T-helper 9 cell (primary cell): ENCODE measurements at places on chromosomes 1 and 21.

DNA sequence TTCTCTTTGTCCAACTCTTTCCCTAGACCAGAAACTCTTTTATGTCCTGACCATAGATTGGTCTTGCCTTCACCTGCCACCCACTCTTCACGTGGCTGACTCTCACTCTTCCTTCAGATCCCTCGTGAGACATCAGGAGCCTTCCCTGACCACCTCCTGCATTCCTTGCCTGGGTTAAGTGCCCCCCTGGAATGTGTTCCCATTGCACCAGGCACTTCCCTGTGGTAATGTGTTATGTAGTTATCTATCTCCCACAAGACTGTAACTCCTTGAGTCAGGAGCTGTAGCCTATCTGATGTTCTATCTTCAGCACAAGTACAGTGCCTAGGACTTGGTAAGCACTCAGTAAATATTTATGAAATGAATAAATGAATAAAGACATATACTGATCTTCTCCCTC is 111.2 kb upstream of the CTTNBP2NL start:
- no peak for DNase-seq

- no peak for DNase-seq
Observed at GRCh38 chr1:48039088-48040054, 42.2 kb upstream of the TRABD2B start.

GRCh38 chr1:117759535-117759934 is 153.7 kb downstream of the TENT5C start:
- no peak for DNase-seq

DNA sequence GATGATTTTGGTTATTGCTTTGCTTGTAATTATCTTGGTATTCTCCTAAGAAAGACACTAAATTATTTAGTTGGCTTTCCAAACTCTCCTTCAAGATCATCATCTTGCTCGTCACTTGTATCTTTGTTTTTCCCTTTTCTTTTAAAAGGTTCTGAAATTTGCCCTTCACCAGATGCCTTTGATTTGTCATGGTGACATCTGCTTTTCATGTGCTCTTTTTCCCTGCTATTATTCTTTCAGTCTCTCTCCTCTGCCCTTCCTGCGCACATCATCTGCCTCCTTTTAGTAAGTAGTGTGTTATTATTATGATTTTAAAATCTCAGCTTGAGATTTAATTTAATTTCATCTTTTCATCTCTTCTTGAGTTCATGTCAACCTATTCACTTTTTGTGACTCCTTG is 92.1 kb downstream of the BACH1 start:
- no peak for DNase-seq

DNA sequence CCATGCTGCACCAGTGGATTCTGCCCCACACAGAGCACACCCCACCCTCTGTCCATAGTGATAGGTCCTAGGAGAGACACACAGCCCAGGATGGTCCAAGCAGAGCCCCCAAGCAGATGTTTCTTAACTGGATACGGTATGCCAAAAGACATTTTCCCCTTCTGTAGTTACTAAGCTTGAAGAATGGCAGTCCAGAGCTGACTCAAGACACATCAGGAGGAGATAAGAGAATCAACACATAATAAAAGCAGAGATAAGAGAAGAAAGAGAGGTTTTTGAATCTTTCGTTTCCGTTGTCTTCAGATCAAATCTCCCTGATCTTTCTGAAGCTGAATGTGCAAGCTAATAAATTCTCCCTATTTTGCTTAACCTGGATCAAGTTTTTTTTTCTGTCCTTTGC is 21.8 kb upstream of the CASQ2 start:
- no peak for DNase-seq

DNA sequence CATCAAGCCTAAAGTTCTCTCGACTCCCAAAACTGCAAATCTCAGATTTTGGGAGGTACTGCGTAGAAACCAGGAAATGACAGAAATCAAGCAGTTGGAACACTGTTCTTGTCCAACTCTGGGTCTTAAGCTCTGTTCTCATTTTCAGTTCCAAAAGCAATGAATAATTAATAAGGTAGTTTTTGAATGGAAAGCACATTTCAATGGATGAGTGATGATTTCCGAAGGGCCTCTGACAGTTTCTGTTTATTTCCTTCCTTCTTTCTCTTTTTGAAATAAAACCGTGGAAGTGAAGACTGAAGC is 20.9 kb upstream of the TARBP1 start:
- no peak for DNase-seq

GRCh38 chr1:150568594-150568966 is 10.8 kb downstream of the MCL1 start:
- no peak for DNase-seq

DNA sequence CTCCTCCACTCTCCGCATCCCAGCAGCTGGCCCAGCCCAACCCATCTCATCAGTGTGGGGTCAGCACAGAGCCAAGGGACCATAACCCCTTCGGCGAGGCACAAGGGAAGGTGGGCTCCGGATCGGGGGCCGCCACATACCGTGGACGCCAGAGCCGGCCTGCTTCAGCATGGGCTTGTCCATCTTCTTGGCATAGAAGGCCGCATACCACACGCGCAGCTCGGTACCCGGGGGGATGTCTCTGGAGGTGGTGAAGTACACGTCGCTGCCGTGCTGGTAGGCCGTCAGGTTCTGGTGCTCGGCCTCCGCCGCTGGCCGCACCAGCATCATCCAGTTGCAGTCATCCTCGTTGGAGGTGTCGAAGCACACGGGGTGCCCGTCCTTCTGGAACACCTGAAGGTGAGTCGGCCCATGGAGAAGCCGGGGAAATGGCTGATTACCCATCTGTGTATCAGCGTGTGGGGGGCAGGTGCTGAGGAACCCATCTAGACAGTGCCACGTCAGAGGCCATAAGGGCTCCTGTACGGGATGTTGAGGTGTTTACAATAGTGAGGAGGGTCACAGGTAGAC is 24.6 kb downstream of the PRDM15 start:
- DNase-seq: no peak
